NCI-H2171 (cell line): ENCODE measurements at places on chromosomes 16 and 17.

- DNase-seq: no peak
Observed at GRCh38 chr17:17018612-17019429, 23.4 kb upstream of the MPRIP start.

GRCh38 chr17:72122010-72122764 lies 1.4 kb downstream of the SOX9 start:
- DNase-seq: no peak

- DNase-seq: no peak
Observed at GRCh38 chr17:30958187-30958586, 12.7 kb upstream of the RNF135 start.

DNA sequence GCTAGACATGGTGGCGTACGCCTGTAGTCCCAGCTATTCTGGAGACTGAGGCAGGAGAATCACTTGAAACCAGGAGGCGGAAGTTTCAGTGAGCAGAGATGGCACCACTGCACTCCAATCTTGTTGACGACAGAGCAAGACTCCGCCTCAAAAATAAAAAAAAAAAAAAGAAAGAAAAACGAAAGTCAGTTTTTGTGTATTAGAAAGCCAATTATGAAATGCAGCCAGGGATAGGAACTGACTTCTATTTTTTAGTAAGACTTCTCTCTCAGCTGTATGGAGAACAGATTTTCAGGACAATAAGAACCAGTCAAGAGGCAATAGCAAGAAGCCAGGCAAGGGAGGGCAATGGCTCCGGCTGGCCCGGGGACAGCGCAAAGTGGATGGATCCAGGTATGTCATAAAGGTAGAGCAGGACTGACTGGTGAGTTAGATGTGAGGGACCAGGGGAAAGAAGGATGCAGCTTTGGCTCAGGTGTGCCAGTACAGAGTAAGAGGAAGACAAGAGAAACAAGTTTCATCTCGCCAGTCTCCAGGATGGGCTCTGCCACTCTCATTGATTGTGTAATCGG lies 12.5 kb upstream of the CCL1 start:
- no peak for DNase-seq

DNA sequence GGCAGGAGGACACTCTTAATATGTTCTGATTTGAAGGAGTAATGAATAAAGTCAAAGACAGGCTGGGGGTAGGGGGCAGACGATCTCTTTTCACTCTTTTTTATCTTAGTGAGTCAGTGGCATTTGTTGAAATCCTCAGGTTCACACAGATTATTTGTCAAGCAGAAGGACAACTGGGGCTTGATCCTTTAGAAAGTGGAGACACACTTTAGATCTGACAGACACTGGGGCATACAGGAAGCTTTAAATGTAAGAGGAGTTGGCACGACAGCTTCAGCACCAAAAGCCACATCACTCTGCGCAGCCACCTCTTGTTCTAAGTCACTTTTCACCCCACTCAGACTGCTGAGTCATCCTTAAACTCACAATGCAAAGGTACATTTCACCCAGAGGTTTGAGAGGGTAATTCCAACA lies 121.5 kb downstream of the STXBP4 start:
- no peak for DNase-seq

DNA sequence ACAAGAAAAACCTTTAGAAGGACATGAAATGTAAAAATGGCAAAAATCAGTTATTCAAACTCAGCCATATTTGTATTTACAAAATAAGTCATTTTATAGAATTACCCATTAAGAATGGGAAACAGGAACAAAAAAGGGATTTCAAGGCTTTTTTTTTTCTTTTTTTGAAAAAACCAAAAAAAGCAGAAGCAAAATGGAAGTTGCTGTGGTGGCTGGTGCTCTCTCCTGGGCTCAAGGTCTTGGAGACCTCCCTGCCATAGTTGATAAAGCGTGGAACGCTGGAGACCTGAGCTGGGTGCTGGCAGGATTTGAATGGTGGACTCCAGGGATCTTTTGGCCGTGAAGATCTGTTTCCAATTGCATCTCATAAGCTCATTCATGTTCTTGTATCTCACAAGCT lies 3.1 kb downstream of the PLCG2 start:
- DNase-seq: no peak

GRCh38 chr16:54718376-54718775 lies 212.3 kb upstream of the IRX5 start:
- DNase-seq: no peak

GRCh38 chr16:89407925-89408300 lies 82.4 kb downstream of the ANKRD11 start:
- no peak for DNase-seq

DNA sequence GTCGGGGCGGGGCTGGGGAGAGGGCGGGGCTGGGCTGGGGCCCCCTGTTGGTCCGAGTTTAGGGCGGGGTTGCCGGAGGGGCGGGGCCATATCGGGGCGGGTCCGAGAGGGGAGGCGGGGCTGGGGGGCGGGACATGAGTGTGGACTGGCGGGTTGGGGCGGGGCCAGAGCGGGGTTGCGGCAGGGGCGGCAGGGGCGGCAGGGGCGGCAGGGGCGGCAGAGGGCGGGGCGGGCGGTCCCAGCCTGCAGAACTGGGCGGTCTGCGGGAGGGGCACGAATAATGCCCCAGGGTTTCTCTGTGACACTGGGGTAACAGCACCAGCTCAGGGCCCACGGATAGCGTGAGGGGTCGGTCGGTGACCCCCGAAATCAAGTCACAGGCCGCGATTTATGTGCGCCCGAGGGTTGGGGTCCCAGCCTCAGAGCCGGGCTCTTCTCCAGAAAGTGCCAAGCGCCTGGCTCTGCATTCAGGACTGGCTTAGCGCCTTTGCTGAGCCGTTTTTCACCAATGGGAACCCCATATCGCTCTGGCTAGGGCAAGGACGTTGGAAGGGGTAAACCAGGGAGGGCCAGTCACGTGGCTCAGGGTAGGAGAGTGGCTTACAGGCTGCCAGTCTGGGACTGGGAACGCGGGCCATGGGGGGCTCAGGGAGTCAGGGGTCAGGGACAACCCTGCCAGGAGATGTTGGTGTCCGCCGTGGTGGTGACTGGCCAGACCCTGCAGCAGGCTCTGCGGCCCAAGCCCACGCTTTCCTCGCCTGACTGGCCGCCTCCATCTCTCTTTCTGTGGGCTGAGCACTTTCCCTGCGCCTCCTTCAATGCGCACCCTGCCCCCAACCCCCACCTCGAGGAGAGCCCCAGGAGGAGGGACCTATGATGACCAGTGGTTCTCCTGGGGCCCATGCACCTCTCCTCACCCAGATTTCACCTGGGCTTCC lies 1.2 kb upstream of the METTL26 start:
- DNase-seq: peak; percentile 83

DNA sequence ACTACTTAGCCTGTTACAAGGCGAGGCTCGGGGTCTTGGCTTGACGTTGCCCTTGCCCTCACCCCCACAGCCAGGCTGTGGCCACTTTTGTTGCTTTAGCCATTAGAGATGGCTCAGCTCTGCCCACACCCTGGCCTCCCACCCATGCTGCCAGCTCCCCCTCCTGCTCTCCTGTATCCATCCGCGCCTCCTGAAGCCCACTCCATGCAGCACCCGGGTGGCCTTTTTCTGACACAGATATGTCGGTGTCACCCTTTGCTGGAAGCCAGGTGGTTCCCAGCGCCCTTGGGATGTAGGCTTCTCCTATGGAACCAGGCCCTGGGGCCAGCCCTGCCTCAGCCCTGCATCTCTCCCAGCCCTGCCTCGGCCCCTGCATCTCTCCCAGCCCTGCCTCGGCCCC lies 9.7 kb downstream of the TSC2 start:
- DNase-seq: no peak

DNA sequence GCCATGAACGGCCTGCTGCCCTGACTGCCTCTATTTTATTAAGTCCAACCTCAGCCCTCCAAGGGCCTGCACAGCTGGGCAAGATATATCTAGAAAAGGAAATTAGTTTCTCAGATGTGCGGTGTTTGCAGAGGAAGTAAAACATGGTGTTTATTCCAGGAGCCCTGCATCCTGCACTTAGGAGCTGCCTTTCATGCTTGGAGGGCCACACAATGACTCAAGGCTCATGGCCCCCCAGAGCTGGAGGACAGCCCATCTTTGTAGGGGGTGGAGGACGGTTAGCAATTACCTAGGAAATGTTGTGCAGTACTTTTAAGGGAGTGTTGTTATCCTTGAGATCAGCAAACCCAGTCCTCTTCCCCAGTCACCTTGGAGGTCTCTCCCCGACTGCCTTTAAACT lies 80.5 kb downstream of the COPRS start:
- DNase-seq: no peak

DNA sequence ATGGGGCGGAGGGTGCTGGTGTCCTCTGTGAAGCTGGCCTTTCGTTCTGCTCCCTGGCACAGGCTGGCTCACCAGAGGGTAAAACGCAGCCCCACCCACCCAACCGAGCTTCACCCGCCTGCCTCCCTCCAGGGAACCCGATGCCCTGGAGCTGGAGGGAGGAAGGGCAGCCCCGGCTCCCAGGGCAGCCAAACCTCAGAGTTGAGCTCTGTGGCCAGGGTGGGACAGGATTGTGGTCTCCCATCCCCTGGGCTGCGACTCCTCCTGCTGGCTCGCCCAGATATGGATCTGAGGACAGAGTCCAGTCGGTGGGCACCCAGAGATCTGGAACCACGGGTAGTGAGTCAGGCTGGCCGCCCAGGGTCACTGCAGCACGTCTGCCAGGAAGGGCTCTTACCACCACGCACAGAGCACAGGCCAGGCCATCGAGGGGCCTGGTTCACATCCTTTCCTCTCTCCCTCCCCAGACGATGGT lies 42.6 kb upstream of the CHMP6 start:
- no peak for DNase-seq

DNA sequence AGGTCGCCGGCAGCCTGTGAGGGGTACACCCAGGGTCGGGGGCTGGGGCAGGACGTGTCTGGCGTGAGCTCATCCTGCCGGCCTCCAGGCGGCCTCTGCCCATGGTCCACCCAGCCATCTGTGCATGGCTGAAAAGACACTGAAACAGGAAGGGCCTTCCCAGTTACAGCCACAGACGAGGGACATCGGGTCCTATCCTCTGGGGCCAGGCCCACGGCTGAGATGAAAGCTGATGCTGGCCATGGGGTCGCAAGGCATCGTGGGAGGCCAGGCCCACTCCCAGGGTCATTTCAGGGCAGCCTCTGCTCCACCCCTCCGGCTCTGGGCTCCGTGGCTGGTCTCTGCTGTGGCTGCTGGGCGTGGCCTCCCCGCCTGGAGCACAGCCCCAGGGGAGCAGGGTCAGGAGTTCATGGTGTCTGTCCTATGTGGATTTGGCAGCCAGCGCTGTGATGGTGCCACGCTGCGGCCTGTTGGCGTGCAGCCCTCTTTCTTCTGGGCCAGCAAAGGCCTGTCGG lies 16.6 kb upstream of the ATP6V0C start:
- DNase-seq: peak; percentile 82

GRCh38 chr17:45440161-45440778 lies 7.6 kb upstream of the ARHGAP27 start:
- DNase-seq: peak; percentile 35

DNA sequence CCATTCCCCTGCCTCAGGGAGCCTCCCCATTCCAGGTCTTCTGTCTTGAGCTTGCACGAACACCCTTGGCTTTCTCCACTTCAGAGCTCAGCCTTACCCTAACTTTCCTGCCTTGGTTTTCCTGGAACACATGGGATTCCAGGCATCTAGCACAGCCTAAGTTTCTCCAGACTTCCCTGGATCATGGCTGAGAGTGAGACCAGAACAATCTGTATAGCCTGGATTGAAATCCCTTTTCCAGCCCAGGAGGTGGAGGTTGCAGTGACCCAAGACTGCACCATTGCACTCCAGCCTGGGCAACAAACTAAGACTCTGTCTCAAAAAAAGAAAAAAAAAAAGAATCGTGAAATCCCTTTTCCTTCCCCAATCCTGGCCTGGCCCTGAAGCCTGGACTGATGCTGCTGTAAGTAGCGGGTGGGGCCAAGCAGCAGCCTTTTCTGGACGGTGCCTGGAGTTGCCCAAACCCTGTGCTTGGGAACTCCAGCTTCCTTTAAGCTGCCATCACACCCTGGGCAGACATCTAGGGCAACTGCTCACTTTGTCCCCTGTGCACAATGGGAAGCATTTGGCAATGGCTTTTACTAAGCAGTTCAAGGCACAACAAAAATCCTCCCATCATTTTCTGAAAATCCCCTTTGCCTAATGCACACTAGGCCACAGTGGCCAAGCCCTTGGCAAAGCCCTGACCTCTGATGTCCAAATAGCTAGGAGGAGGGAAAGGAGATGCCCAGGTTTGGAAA lies 12.0 kb upstream of the SLC16A5 start:
- no peak for DNase-seq

GRCh38 chr17:37255432-37255831 lies 120.4 kb upstream of the C17orf78 start:
- no peak for DNase-seq

DNA sequence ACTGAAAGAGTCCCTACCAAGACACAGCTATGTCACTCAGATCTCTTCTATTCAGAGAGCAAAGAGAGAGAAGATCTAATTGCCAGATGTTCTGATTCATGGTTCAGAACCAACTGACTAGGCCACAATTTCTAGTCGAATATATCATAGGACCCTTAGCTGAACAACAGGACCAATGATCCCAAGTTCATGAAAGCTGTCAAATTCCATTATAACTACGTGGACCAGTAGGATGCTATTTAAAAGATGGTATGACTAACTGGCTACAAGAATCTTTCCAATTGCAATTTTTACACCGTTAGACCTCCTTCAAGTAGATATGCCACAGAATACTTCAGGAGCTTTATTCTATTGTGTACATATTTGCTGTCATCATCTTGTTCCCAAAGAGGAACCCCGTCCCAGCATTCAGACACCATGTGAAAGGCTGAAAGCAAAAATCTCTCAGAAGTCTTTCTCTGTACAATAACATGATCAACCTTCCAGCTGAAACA lies 26.0 kb downstream of the DCUN1D3 start:
- DNase-seq: no peak

- DNase-seq: no peak
Observed at GRCh38 chr17:78107976-78108725, 20.4 kb downstream of the TMC6 start.

GRCh38 chr17:57463103-57463885 lies 207.0 kb downstream of the MSI2 start:
- DNase-seq: no peak

GRCh38 chr17:19250421-19251173 lies 13.4 kb downstream of the EPN2 start:
- no peak for DNase-seq

DNA sequence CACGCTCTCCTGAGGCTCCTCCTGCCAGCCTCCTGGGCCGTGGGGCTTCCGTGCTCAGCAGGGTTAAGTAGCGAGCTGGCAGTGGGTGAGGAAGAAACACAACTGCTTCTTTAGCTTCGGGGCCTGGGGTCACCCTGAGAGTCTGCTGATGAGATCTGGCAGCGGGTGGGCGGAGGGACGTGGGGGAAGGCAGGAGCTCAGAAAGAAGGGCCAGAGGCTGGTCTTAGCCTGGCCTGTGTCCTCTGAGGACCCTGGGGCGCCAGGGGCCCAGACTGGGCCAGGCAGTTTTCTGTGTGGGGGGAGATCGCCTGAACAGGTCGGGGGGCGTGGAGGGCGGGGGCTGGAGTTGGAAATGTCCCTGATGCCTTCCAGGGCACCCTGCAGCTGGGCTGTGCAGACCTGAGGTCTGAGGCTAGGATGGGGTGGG lies 97.8 kb upstream of the GSE1 start:
- DNase-seq: no peak

GRCh38 chr17:76582660-76583059 lies 3.0 kb downstream of the ST6GALNAC2 start:
- no peak for DNase-seq
